ENCODE measurements at places on chromosomes 4 and X.

- no peak for DNase-seq
These were observed 220.3 kb upstream of the BCOR start for GRCh38 chrX:40318076-40318475.

GRCh38 chr4:134650461-134650860, 448.9 kb upstream of the PABPC4L start:
- DNase-seq = no peak

DNA sequence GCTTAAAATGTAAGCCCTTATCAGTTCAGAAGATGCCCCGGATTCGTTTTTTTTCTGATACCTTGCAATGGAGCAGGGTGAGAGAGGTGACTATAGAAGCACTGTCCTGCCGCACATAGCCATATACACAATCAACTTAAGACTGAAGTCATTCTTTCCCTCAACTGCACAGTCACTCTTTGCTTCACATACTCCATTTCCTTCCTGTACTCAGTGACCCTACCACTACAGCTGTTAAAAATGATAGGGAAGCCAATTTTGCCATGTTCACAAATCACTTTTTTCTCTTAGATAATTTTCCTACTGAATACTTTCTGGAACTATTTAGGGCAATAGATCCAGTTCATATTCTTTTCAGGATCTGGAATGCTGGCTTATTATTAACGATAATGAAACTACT, 300.0 kb downstream of the ANK2 start:
- DNase-seq = no peak

- DNase-seq = no peak
These were observed 80.8 kb downstream of the JAKMIP1 start for GRCh38 chr4:6119507-6120020.

GRCh38 chrX:9163214-9163709, 129.3 kb upstream of the FAM9B start:
- no peak for DNase-seq

GRCh38 chr4:99848591-99849001, 32.0 kb downstream of the DAPP1 start:
- no peak for DNase-seq

- no peak for DNase-seq
These were observed 277.8 kb downstream of the EPHA5 start for GRCh38 chr4:65392488-65392887.

- DNase-seq = no peak
These were observed 175.1 kb downstream of the AR start for GRCh38 chrX:67718926-67719325.

GRCh38 chr4:172963498-172964294, 204.9 kb upstream of the GALNT7 start:
- no peak for DNase-seq

- DNase-seq = no peak
These were observed 62.8 kb downstream of the SH3KBP1 start for GRCh38 chrX:19824603-19825002.

DNA sequence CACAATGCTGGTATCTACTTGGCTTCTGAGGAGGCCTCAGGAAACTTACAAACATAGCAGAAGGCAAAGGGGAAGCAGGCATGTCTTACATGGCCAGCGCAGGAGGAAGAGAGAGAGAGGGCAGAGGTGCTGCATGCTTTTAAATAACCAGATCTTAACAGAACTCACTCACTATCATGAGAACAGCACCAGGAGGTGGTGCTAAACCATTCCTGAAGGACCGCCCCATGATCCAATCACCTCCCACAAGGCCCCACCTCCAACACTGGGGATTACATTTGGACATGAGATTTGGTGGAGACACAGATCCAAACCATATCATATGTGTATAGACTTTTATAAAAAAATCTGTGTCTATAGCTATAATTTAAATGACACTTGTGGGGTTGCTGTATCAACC, 48.6 kb upstream of the ERVMER34-1 start:
- DNase-seq = no peak

- no peak for DNase-seq
These were observed 87.6 kb downstream of the JAKMIP1 start for GRCh38 chr4:6112606-6113290.

DNA sequence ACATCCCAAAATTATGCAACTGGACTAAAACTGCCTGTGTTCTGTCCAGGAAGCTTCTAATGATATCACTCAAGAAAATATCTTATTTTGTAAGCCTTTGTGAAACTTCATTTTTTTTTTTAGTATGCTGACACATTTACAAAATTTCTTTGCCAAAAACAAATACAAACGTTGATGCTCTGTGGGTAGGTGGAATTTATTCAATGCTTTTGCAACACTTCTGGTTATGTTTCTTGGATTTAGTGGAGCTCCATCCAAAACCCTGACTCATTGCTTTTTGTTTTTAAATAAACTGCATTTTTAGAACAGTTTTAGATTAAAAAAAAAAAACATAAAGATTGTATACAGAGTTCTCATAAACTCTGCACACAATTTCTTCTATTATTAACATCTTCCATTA, 250.9 kb upstream of the MAOA start:
- DNase-seq = no peak

DNA sequence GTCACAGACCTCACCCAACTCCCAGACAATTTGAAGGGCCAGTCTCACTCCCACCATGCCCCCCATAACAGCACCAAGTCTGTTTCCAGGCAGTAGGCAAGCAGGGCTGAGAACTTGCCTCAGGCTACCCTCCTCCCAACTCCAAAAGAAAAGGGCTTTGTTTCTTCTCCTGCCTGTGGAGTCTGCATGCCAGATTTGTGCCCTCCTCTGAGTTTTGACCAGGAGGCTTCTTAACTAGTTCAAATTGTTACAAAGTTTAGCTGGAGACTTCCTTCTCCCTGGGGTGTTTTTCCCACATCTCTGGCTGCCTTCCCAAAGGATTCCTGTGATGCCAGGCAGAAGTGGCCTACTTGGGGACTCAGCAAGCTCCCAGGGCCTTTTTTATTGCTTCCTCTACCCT, 29.6 kb downstream of the PBDC1 start:
- DNase-seq = no peak

DNA sequence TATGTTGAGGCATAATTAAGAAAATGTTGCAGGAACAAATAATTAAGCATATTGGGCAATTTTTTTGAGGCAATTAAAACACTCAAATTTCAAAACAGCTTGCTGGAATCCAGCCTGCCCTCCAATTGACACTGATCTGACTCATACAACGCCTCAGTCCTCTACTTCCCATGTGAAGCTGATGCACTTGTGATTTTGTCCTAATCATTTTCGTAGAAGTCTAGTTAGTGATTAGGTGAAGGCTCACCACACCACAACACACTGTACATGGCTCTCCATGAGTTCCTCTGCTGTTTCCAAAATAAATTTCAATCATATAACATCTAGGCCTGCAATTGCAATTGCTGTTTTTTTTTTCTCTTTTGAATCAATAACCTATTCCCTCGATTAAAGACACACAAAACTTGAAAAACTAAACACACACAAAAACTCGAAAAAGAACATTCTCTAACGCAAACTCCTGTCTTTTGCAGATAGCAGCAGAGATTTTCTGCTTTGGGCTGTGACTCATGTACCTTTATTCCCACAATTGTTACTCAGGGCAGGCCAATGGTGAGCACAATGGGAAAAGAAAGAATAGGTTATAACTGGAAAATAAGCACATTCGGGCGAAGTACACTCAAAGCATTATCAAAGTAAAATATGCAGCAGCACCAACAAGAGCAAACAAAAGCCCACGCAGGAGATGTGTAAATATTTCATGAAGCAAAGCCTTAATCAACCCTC, 1.7 kb downstream of the GPRIN3 start:
- DNase-seq = no peak

DNA sequence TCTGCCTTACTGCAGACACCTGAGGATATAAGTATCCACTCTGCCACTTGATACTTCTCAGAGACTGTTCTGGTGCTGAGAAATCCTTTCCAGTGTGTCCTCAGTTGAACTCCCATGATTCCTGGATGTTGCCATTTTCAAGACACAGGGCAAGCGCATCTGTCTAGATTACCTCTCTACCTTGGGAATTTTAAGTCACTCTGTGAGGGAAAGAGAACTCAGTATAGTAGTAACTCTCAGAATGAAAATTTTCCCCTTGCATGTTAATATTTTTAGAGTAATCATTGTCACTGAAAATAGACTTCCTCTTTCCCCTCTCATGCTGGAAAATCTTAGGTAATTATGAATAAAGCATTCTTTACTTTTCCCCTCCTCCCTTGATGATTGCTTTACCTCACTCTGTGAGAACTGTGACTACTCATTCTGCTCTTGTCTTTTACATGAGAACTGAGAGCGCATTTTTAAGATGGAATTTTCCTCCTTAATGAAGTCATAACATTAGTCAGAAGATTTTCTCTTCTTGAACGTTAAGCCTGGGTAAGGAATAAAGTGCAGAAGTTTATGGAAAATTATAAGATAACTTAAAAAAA, 45.0 kb downstream of the TET2 start:
- no peak for DNase-seq

DNA sequence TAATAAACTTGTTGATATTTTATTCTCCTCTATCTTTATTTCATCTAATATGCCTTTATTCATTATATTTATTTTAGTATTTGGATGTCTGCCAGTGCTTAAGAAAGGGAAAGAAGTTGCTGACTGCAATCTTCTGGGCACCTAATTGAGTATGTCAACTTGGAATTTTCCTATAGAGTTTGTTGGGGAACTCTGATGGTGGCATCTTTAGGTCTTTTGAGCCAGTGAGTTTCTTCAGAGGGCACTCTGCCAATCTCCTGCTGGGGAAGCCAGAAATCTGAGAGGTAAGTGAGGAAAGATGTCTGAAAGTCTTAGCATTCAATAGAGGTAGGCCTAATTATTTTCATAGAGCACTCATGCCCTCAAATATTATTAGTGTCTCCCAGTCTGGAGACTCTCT, 475.0 kb downstream of the GABRG1 start:
- DNase-seq = no peak

DNA sequence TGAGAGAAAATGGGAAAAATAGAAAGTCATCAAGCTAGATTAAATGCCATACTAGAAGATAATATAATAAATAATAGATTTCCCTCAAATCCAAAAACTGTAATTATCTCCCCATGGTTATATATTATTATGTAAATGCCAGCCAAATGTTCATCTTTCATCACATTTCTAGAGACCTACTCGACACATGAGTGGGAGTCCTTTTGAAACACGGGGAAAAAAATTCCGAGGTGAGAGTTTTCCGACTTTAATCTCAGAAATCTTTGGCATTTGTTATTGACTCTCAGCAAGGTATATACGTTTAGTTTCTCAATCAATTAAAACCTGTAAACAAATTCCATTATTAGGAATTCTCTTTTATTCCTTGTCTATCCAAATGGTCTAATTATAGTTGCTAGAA, 465.4 kb upstream of the SMIM31 start:
- no peak for DNase-seq

- DNase-seq = no peak
These were observed 432.6 kb upstream of the GALNT7 start for GRCh38 chr4:172736046-172736445.

- DNase-seq = no peak
These were observed 42.0 kb upstream of the PRKG2 start for GRCh38 chr4:81257021-81257420.

- no peak for DNase-seq
These were observed 495.9 kb downstream of the SPRY1 start for GRCh38 chr4:123892368-123892976.

- DNase-seq = no peak
These were observed 140.0 kb downstream of the COL4A6 start for GRCh38 chrX:108298165-108298602.

DNA sequence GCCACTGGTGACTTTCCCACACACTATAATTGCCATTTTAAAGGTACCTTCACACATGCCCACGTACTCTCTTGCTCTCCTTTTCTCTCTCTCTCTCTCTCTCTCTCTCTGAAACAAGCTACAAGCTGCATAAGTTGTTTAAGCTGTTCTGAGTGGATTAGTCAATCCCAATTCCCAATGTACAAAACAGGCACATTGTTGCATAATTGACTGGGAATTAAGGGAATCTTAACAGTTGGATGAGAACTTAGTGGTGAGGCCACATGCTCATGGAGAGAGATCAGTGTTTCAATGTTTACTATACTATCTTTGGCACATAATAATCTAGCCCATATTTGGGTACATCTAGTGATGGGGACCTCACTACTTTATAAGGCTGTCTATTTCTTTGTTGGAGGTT, 123.3 kb downstream of the ARHGEF9 start:
- DNase-seq = no peak

GRCh38 chr4:172962564-172963353, 205.9 kb upstream of the GALNT7 start:
- DNase-seq = no peak

GRCh38 chr4:140071806-140072205, 82.2 kb downstream of the MAML3 start:
- DNase-seq = peak; percentile 21

DNA sequence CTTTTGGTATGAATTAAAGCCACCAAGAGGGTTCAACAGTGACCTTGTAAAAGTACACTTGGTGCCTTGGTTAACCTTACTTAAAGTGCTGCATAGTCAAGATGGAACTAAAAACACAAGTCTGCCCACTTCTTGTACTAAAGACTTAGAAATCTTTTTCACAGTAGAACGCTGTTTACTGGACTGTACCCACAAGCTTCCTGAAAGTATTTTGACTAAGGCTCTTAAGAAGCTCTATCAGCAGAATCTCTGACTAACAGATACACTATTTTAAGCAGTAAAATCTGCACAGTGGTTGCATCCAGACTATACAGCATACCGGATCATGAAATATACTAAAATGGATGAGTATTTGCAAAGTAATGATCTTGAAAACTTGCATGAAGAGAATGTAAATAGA, 7.2 kb downstream of the RAB28 start:
- DNase-seq = no peak

Measured in T-helper 9 cell (primary cell).